ENCODE measurements at places on chromosomes 4 and X.

GRCh38 chr4:79034544-79034943, 95.3 kb upstream of the PAQR3 start:
- DNase-seq, result no peak

DNA sequence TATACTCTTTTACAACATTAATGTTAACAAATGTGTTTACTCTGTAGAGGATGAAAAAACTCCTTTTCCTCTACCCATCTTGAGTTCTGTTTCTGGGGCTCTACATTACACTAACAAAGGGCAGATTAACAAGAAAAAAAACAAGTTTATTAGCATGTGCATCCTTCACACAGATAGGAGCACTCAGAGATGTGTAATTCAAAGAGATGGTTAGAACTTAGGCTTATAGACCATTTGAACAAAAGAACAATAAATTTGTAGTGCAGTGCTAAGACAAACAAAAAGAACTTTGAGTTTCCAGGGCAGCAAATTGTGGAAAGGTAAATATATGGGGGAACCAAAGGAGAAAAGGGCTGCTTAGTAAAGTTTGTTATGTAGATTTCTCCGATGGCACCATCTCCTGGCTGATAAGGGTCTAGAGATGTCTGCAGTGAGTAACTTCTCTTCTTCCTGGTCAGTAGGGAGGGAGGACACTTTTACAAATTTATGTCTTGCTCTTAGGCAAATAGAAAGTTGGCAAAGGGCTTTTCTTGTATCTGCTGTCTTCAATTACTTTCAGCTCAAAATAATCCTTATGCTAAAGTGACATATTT, 1249.9 kb upstream of the TENM3 start:
- no peak for DNase-seq

DNA sequence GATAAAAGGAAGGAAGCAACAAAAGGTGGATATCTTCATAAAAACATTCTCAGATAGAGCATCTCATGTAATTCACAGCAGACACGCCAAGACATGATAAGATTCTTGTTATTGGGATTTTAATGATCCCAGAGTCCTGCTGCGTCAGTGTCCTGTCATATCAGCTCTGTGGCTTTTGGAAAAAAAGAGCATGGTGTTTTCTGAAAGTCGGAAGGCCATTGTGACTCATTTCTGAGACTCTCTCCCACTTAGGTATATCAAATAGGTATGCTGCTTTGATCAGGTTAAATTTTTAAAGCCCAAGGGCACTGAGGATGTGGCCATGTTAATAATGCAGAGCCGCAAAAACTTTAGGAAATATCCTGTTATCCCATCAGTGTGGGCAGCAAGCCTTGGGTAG, 481.0 kb downstream of the KCNIP4 start:
- no peak for DNase-seq

- DNase-seq, result no peak
Observed at GRCh38 chrX:148309413-148309812, 191.0 kb upstream of the AFF2 start.

GRCh38 chr4:42555828-42556227, 101.1 kb downstream of the ATP8A1 start:
- DNase-seq, result no peak

GRCh38 chr4:57055886-57056285, 54.3 kb downstream of the IGFBP7 start:
- no peak for DNase-seq

- DNase-seq, result no peak
Observed at GRCh38 chr4:181538431-181538830, 704.8 kb upstream of the TENM3 start.

GRCh38 chr4:17030543-17030942, 132.1 kb upstream of the LDB2 start:
- no peak for DNase-seq

- DNase-seq, result no peak
Observed at GRCh38 chr4:75702919-75703411, 21.4 kb upstream of the USO1 start.

GRCh38 chrX:154981116-154981411, 41.5 kb downstream of the F8 start:
- no peak for DNase-seq

DNA sequence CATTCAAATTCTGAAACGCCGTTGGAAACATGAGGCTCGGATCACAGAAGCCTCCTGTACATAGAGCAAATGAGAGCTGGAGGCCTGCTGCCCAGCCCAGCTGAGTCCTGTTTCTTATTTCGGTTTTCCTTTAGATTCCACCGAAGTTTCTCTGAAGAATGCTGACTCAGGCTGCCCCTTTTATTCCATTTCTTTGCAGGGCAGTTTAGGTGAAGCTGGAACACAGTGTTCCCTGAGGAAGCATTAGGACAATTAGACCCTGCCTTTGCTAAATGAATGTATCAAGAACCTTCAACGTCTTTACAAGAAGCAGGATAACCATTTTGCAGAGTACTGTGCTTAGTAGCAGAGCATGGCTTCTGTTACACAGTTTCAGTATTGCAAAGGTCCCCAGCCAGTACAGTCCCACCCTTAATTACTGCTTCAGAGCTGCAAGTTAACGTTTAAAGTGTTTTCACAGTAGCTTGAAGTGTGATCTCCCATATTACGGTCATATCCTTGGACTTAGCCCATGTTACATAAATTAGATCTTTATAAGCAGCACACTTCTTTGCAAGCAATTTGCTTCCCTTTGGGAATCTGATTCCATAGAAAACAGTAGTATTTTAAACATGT, 117.0 kb downstream of the TBL1X start:
- DNase-seq, result no peak

DNA sequence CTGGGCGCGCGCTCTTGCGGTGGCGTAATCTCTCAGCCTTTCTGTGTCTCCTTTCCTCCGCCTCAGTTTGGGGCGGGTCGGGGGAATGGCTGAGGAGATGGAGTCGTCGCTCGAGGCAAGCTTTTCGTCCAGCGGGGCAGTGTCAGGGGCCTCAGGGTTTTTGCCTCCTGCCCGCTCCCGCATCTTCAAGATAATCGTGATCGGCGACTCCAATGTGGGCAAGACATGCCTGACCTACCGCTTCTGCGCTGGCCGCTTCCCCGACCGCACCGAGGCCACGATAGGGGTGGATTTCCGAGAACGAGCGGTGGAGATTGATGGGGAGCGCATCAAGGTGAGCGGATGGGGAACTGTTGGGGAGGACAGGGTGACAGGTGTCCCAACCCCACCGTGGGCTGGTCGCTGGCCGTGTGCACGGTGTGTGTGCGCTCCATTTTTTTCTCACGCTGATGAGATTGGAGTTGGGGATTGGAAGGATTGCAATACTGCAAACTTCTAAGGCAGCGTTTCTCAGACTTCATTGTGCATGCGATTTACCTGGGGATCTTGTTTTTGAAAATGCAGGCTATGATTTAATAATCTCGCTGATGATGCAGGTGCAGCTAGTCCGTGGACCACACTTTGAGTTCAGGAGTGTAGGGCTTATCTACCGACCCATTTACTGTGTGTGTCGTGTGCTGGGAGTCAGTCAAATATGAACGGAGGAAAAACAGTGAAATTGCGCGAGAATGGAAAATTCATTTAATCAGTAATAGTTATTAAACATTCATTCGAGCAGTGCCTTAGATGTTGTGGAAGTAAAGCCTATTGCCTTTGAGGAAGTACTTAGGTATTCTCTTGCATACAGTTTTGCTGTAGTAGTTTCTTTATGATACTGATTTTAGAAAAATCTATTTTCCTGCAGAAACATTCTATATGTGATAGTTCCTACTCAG, at the start of gene RAB33B:
RAB33B (plus strand) TSS at position 11 of the 935 bp plus-strand sequence; CDS start at position 86, 75 bp downstream.
- DNase-seq, result no peak

GRCh38 chr4:18180892-18181291, 159.3 kb upstream of the LCORL start:
- no peak for DNase-seq

- DNase-seq, result no peak
Observed at GRCh38 chr4:31408121-31408520, 688.0 kb downstream of the PCDH7 start.

- no peak for DNase-seq
Observed at GRCh38 chrX:7926501-7926900, 712 bp downstream of the PNPLA4 start.

- no peak for DNase-seq
Observed at GRCh38 chr4:40788331-40788730, 38.6 kb downstream of the NSUN7 start.

DNA sequence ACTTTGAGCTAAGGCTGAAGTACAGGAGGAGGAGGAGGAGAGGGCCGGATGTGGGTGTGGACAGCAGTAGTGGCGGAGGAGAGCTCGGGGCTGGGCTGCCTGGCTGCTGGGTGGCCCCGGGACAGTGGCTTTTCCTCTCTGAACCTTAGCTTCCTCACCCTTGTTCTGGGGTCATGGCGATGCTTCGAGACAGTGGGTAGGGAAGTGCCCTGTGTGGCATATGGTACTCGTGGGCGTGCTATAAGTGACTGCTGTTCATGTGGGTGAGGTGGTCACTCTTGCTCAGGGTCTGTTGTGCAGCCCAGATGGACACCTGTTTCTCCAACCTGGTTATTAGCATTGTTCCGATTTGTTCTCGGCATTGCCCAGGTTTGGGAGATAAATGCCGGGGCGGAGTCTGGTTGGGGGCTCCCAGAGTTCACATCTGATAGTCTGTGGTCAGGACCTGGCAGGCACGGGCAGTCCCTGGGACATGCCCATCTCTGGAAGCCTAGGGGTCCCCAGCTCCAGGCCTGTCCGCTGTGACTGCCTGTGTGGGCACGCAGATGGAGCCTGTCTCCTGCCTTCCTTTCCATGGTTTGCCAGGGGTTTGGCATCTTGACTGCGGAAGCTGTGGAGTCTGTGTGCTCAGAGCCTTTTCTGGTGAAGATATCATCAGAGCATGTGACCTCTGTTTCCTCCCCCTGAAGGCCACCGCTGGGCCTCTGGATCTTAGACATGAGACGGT, 4.9 kb upstream of the CPZ start:
- DNase-seq, result no peak

- no peak for DNase-seq
Observed at GRCh38 chr4:56976837-56977320, 527 bp downstream of the NOA1 start.

DNA sequence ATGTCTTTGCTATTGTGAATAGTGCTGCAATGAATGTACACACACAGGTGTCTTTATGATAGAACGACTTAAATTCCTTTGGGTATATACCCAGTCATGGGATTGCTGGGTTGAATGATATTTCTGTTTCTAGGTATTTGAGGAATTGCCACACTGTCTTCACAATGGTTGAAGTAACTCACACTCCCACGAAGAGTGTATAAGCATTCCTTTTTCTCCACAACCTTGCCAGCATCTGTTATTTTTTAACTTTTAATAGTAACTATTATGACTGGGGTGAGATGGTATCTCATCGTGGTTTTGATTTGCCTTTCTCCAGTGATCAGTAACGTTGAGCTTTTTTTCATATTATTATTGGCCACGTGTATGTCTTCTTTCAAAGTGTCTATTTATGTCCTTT, 17.6 kb upstream of the DCUN1D4 start:
- peak; percentile 53 for DNase-seq

DNA sequence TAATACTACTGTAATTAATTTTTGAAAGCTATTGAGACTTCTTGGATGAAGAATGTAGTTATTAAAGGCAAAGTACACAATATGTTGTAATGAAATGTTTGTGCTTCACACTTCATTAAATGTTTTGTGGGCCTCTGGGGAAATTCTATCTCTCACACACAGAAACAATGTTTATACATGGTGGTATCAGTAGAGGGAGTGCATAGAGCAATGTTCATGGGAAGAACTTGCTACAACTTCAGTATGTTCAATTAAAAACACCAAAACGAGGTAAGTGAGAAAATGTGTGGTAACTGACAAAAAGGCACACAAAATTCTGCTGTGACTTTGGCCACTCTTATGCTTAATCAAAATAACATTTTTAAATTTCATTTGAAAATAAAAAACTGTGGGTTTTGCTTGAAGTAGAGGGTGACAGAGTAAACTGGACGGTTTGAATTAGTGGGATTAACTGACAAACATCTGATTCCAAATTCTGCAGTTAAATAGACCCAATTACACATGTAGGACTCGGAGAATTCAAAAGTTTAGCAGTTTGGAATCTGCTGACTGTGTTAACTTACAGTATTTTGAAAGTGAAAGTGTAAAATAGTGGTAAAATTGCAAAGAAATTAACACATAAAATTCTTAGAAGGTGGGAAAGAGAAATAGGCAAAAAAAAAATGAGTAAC, 111.4 kb upstream of the TTC29 start:
- no peak for DNase-seq

DNA sequence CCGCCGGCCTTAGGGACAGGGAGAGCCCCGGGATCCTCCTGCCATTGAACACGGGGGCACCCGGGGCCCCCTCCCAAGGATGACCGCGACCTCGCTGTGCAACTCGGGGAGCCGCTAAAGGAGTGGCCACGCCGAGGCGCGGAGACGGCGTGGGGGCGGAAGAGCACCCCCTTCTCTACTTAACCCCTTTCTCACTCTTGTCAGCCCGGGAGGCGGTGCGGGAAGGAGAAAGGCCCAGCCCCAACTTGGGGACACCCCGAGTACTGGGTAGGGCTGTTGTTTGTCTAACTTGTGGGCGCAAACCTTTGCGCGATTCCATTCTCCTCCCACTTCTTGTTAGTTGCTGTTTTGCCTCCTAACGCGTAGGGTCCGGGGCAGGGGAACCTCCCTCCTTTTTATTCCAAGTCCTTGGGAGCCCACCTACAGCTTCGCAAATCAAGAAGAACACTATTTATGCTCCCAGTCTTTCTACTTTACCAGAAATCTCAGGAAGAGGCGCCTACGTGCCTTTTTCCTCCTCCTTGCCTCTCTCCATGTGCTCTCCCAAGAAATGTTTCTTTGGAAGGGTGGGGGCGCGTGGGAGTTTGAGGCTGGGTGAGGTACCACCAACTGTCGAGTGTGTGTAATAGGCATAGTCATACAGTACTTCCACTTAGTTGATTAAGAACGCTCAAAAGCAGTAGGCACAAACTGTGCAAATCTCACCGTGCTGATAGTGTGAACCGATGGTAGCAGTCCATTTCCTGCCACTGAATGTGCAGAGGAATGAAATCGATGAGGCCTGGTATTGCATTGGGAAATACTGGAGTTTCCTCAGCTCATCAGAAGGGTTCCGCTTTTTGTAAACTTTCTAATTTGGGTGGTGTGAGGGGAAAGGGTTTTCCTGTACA, 813 bp downstream of the DIAPH2 start:
- peak; percentile 55 for DNase-seq

DNA sequence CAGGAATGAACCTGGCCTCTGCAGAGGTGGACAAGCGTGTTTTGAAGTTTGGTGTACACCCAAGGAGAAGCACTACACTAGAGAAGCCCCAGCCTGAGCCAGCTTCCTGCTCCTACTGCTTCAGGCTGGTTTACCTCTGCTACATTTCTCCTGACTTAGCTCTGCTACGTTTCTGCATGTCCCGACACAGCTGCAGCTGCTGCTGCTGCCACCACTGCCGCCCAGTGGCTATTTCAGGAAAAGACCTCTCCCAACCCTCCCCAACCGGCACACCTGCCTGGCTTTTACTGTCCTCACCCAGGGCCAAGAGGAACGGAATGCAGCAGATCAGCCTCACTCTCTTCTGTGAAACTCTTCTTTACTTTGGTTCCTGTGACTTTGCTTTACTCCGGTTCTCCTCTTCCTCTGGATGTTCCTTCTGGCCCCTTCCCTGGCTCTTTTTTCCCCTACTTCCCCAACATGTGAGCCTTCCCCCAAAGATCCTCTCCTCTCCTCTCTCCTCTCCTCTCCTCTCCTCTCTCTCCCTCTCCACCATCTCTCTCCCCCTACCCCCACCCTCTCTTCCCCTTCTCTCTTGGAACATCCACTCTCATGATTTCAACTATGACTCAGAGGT, 3.1 kb upstream of the P2RY4 start:
- no peak for DNase-seq
